ENCODE measurements at places on chromosomes 7 and 10.

- DNase-seq: no peak
Observed at GRCh38 chr10:89278900-89279392, 22.9 kb upstream of the IFIT2 start.

- DNase-seq: no peak
Observed at GRCh38 chr10:96233959-96234358, 37.4 kb downstream of the BLNK start.

GRCh38 chr7:112649560-112649959, 140.6 kb downstream of the TMEM168 start:
- no peak for DNase-seq

DNA sequence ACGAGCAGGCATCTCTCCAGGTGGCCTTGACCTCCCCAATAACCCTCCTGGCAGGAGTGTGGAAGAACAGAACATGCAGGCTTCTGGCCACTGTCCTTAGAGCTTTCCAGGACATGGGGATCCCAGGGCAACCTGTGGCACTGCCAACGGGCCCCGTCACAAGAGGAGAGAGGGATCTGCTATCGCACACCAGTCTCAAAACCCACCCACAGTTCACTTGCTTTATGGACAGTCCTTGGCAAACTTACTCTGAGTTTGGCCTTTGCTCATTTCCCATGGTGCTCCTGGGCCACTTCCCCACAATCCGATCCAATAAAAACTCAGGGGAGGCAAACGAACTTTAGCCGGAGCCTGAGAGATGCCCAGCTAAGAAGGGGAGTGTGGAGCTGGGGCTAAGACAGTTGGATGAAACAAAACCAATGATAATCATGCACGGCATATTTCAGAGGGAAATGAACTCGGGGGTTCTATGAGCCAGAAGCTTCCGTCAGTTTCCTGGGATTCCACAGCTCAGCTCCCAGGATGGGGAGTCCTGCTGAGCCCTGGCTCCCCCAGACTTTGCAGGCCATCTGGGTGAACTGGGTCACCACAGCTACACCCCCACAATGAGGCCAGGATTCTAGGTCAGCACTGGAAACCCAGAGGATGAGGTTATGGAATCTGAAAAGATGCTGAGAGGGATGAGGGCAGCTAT, 158.4 kb downstream of the NEURL1 start:
- no peak for DNase-seq

- no peak for DNase-seq
Observed at GRCh38 chr7:150877536-150877935, 25.2 kb downstream of the AOC1 start.

All from activated T-cell treated with anti-CD3 and anti-CD28 coated beads, Interleukin-2, amount 50 U/mL, for 4 hours (primary cell).